ENCODE measurements at places on chromosomes 7 and 10.

- peak; percentile 64 for DNase-seq
These were observed at the start of gene PANK1 for GRCh38 chr10:89644967-89645741. TSS of gene PANK1 (minus strand) at chr10:89645242. CDS start at chr10:89644891, 351 bp downstream.

DNA sequence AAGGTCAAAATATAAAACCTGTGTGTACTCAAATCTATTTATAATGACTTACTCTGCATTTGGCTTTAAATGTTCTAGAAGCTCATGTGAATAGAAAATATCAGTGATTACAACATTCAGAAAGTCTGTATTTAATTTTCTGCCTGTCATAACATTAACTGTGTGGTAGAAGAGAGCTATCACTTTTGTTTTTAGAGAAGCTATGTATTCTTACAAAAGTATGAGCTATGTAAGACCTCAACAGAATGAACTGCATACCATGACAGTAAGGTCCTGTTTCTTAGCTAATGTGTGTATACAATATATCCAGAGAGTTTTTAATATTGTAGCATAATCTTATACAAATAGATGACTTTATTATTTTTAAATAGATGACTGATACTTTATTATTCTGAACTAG, 61.5 kb downstream of the PTN start:
- DNase-seq, result no peak

GRCh38 chr7:12715372-12716133, 28.1 kb downstream of the ARL4A start:
- DNase-seq, result peak; percentile 26

GRCh38 chr10:118315629-118316028, 26.5 kb downstream of the FAM204A start:
- DNase-seq, result no peak

DNA sequence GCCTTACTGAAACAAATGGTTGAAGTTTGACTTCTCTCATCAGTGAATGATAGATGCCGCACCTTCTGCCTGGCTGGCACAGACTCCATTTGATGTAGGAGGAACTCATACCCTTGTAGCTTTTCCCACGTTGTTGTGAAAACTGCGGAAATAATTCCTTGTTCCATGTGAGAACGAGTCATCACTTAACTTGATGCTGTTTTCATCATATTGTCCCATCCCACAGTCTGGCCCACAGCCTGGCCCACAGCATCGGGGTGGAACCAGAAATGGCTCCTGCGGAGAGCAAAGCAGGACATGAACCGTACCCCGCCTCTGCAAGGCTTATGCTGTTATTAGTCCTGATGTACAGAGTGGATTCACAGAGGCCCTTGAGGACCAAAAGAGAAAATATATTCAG, 587.0 kb downstream of the SDK1 start:
- DNase-seq, result no peak

DNA sequence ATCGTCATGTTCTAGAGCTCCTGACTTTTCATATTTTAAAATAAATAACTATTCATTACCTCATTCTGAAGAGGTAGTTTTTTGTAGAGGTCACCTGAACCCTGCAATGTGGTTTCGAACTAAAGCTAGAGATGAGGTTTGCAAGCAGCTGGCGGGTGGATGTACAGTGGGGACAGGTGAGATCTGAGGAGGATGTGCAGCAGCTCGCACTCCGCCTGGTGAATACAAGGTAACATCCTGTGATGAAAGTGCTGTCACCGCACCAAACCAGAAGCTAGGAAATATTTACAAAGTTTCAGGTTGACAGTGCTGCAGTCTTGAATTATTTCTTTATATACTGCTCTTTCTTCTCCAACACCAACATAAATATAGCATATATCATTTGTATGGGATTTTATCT, 26.5 kb downstream of the NDUFB2 start:
- no peak for DNase-seq

GRCh38 chr7:156751319-156751718, 110.7 kb downstream of the RNF32 start:
- no peak for DNase-seq

DNA sequence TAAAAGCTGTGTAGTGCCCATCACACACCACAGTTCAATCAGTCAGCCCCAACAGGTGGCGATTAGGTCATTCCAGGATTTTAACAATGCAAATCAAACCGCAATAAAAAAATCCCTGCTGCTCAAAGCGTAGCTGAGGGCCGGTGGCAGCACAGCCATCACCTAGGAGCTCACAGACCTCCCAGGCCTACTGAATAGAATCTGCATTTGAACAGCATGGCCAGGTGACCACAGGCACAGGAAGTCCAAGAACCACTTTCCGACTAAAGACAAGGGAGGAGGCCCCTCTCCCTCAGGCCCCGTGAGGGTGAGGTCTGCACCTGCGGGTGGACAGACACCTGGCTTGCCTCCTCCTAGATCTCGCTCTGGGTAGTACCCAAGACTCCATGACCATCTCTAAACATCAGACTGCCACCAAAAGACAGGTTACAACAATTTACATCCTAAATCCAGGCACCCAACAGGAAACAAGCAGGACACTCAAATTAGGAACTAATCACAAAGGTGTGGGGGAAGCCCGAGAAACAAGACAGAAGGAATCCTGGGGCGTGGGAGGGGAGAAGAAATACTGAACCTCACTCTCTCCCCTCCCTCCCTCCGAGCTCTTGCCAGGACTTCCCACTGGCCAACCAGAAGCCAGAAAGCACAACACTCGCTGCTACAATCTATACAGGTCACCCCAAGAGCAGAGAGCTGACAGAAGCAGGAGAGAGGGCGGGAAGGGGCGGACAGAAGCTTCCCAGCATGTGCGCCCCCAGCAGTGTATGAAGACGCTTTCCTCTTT, 19.2 kb downstream of the GNA12 start:
- no peak for DNase-seq

DNA sequence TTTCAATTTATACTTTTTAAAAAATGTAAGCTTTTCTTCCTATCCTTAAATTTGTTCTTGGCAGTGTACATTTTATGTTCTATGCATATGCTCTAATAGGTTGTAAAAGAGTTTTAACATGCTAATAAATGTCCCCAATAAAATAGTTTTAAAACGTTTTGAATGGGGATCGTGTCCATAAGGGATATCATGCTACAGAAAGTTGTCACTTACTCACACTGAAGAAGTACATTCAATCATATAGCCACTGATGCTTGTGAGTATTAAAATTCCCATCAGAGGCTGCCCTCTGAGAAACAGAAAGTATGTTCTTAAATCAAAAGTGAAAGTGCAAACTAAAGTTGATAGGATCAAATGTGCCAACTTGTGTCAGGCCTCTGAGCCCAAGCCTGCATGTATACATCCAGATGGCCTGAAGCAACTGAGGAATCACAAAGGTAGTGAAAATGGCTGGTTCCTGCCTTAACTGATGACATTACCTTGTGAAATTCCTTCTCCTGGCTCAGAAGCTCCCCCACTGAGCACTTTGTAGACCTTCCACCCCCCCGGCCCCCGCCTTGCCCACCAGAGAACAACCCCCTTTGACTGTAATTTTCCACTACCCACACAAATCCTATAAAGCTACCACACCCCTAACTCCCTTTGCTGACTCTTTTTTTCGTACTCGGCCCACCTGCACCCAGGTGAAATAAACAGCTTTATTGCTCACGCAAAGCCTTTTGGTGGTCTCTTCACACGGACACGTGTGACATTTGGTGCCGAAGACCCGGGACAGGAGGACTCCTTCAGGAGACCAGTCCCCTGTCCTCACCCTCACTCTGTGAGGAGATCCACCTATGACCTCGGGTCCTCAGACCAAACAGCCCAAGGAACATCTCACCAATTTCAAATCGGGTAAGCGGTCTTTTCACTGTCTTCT, 877 bp upstream of the NOD1 start:
- peak; percentile 46 for DNase-seq

- no peak for DNase-seq
These were observed 115.5 kb downstream of the ITIH5 start for GRCh38 chr10:7551289-7551688.

GRCh38 chr7:157767506-157768197, 430.8 kb downstream of the DNAJB6 start:
- DNase-seq, result no peak

GRCh38 chr7:45347804-45348203, 190.2 kb downstream of the RAMP3 start:
- DNase-seq, result no peak

DNA sequence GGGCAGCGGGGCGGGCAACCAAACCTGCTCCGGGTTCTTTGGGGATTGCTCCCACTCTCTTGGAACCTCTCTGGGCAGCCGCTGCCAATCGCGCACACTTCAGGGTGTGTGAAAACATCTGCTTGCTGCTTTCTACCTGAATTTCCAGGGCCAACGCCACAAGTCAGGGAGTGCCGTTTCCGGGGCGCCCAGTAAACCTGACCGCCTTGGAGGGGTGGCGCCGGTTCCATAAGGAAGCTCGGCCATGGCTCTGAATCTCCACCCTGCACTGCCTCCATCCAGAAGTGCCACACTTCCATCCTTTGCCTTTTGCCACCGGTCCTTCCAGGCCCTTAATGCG, 679 bp upstream of the AFAP1L2 start:
- no peak for DNase-seq

GRCh38 chr10:125843603-125844329, 20.4 kb downstream of the BCCIP start:
- DNase-seq, result no peak

GRCh38 chr7:129792721-129793120, 160.0 kb downstream of the UBE2H start:
- DNase-seq, result no peak

GRCh38 chr10:126504063-126504760, 115.9 kb upstream of the ADAM12 start:
- DNase-seq, result no peak

DNA sequence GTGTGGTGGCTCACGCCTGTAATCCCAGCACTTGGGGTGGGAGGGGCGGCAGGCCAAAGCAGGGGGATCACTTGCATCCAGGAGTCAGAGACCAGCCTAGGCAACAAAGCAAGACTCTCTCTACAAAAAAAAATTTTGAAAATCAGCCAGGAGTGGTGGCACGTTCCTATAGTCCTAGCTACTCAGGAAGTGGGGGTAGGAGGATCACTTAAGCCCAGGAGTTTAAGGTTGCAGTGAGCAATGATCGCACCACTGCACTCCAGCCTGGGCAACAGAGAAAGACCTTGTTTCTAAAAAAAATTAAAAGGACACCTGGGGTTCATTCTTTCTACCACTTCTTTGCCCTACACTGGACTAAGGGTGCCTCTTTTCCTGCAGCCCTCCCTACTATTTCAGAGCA, 15.1 kb downstream of the WAPL start:
- DNase-seq, result no peak

GRCh38 chr10:11901833-11902475, 78.8 kb downstream of the PROSER2 start:
- no peak for DNase-seq

GRCh38 chr10:104831272-104831671, 190.2 kb downstream of the SORCS3 start:
- no peak for DNase-seq

GRCh38 chr7:149196151-149196704, 882 bp downstream of the ZNF282 start:
- DNase-seq, result no peak

GRCh38 chr10:60350400-60350799, 39.3 kb downstream of the ANK3 start:
- no peak for DNase-seq

DNA sequence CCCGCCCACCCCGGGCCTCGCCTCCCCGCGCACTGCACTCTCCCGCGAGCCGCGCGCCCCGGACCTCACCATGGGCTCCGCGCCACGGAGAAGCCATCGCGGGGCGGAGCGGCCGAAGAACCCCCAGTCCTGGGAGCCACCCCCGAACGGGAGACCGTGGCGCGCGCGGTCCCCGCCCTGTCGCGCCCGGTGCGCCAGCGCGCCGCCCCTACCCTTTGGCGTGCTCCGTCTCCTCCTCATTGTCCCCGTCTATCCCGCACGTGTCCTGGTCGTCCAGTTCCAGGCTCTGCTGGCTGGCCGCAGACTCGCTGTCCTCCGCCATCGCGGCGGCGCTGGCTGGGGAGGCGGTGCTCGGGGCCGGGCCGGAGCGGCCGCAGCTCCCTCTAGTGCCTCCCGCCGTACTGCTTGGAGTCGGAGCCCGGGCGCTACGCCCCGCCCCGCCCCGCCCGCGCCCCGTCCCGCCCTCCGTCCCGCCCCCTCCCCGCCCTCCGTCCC, at the start of gene NMT2:
Gene NMT2, minus strand, starts transcription at position 403 of the 495 bp plus-strand sequence. Its CDS starts 81 bp downstream, at position 322.
- peak; percentile 57 for DNase-seq

DNA sequence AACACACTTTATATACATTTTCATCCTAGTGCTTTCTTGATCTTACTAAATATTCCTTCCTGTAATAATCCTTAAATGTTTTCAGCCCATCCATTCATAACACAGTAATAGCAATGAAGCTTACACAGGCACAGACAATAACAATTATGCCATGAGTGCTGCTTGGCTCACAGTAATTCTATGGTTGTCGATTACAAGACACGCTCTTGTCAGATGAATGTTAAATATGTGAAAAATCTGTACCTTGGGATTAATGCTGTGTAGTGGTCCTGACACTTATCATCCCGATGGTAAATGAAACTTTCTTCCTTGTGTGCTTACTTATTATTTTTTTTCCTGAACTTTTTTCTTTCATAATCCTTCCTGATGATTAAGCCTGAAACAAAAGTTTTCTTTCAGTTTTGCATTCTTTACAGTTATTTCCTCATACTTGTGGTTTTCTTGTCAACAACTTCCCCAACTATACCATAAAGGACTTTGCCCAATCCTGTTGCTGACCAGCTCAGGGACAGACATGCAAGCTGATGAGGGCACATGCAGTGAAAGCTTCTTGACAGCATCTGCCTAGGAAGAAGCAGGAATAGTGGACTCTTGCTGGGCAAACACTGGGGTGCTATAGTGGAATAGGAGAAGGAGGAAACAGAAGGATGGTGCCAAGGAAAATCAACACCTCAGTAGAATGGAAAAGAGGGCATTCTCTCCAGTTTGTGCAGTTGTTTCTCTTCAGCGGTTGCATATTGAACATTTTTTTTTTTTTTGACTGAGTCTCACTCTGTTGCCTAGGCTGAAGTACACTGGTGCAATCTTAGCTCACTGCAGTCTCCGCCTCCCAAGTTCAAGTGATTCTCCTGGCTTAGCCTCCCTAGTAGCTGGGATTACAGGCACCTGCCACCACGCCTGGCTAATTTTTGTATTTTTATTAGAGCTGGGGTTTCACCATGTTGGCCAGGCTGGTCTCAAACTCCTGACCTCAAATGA, 6.7 kb upstream of the MGAM2 start:
- DNase-seq, result no peak

- no peak for DNase-seq
These were observed 130.0 kb downstream of the TES start for GRCh38 chr7:116340201-116340847.

GRCh38 chr7:32616625-32617024, 121.3 kb downstream of the AVL9 start:
- DNase-seq, result no peak

GRCh38 chr10:78992333-78992732, 76.4 kb upstream of the ZMIZ1 start:
- no peak for DNase-seq
